CD4-positive, alpha-beta memory T cell (primary cell): ENCODE measurements at places on chromosomes 2 and 18.

DNA sequence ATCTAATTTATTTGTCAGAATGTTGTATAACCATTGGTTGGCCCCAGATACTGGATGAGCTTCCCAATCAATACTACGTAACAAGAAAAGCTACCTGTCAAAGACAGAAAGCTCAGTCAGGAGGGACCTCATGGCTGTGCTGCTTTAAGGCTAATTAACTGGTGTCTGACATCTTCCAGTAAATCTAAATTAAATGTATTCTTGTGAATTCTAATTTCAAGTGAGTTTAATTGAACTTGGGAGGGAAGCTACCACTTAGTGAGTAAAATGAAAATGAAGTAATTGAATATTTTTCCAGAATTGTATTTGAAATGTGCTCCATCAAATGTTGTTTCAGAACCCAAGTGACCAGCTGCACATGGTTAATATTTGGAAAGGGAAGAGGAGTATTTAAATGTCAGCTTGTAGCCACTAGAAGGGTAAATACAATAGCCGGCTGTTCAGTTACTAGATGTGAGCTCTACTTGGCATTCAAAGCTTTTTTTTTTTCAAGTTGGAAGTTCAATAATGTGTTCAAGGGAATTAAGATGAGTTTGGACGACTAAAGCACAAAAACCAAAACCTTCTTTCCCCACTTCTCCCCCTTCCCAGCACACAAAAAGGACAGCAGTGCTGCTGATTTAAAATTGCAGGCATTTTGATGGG, 62.0 kb downstream of the GPR39 start:
- DNase-seq, result no peak

GRCh38 chr2:55235724-55236538, 3.4 kb downstream of the RPS27A start:
- no peak for DNase-seq

DNA sequence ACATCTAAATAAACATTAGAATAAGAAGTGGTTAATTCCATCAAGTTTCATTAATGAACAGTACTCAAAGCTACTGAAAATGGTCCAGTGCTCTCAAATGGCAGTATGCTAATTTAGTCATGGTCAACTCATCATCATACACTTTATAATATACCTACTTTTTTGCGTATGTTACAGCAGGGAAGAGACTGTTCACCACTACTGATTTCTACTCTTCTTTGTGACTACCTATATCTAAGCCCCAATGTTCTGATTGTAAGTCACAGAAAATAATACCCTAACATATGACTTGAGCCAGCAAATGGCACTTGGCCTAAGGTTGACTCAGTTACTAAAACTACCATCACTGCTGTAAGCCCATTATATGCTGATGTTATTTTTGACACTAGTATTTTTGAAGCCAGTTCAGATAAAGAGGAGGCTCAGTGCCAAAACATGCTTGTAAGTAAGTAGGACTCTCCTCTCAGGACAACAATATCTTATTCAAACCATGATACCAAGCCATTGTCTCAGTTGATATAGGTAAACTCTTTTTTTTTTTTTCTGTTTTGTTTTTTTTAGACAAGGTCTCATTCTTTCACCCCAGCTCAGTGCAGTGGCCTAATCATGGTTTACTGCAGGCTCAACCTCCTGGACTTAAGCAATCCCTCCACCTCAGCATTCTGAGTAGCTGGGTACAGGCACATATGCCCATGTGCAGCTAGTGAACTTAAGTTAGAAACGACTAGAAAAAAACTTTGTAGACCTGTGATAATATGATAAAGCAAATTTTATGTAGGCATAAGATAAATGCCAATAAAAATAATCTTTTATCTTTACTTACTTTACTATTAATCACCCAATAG, 266.9 kb downstream of the ZNF385B start:
- DNase-seq, result no peak

- no peak for DNase-seq
Measured at GRCh38 chr2:207362716-207363115, 167.0 kb upstream of the CREB1 start.

- no peak for DNase-seq
Measured at GRCh38 chr2:100833331-100833730, 13.4 kb downstream of the NPAS2 start.

- no peak for DNase-seq
Measured at GRCh38 chr18:46883180-46883579, 34.1 kb downstream of the PIAS2 start.

GRCh38 chr2:201968050-201968449, 65.6 kb upstream of the FZD7 start:
- no peak for DNase-seq

DNA sequence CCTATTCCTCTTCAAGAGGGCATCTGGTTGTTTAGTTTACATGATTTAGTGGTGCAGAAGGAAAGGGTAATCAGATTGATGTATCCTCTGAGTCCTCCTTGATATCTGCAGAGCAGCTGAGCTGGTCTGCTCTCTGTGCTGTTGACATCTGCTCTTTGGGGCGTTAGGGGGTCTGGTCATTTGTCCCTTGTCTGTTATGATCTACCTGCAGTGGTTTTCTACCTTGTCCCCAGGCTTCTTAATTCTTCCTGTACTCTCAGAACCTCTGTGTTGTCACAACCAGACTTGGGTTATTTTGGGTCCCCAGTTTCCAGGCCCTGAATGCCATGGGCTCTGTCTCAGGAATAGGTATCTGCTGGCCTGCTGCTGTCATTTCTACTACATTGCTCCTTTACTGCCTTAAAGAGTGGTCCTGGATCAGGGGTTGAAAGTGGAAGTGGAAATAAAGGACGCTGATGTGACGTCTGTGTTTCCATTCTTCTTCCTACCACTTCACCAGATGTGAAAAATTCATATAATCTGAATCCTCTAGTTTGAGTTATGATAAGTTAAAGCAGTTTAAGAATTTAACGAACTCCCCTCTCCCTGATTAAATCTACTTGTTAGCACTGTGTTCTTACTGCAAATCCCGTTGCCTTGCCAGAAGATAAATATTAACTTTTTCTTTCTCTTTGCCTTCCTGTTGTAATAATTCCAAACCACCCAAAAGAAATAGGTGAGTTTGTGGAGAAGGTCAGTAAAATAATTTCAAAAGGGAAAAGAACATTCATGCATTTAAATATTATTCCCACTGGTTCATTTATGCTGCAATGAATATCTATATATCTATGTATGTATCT, 16.6 kb upstream of the CPS1 start:
- no peak for DNase-seq

GRCh38 chr2:153388246-153388645, 90.3 kb downstream of the RPRM start:
- DNase-seq, result no peak

DNA sequence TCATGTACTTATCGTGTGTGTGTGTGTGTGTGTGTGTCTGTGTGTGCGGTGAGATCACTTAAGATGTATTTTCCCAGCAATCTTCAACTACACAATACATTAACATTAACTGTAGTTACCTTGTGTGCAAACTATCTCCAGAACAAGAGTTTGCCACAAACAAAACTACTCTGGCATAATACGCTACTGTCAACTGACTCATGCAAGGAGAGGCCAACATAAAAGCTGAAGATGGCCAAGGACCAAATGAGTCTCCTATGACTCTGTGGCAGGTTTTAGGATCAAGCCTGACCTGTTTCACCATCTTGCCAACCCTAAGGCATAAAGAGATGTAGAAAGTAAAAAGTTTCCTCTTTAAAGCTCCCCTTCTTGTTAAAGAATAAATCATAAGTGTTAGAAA, 20.1 kb downstream of the CYB5A start:
- DNase-seq, result no peak

GRCh38 chr2:111208639-111209038, 87.9 kb downstream of the BCL2L11 start:
- no peak for DNase-seq

DNA sequence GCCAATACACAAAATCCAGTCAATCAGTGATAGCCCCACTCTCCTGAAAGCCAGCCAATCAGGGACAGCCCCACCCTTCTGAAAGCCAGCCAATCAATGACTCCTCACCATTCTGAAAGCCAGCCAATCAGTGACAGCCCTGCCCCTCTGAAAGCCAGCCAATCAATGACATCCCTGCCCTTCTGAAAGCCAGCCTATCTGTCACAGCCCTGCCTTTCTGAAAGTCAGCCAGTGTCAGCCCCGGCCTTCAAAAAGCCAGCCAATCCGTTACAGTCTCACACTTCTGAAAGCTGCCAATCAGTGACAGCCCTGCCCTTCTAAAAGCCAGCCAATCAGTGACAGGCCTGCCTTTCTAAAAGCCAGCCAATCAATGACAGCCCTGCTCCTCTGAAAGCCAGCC, 95.9 kb upstream of the HDAC4 start:
- no peak for DNase-seq

GRCh38 chr2:220499225-220499624, 871.8 kb downstream of the SLC4A3 start:
- no peak for DNase-seq

GRCh38 chr2:1680222-1681016, 63.9 kb downstream of the PXDN start:
- DNase-seq, result no peak

DNA sequence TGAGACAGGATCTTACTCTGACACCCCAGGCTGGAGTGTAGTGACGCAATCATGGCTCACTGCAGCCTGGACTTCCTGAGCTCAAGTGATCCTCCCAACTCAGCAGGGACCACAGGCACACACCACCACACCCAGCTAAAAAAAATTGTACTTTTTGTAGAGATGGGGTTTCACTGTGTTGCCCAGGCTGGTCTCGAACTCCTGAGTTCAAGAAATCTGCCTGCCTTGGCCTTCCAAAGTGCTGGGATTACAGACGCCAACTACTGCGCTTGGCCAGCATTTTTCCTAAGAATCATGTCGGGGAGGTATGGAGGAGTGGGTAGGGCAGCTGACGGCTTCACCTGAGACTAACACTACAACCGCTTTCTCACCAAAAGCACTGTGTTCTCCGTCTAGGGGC, 50.4 kb downstream of the CYP26B1 start:
- DNase-seq, result no peak

- DNase-seq, result no peak
Measured at GRCh38 chr2:137959166-137959565, 5.1 kb upstream of the HNMT start.

DNA sequence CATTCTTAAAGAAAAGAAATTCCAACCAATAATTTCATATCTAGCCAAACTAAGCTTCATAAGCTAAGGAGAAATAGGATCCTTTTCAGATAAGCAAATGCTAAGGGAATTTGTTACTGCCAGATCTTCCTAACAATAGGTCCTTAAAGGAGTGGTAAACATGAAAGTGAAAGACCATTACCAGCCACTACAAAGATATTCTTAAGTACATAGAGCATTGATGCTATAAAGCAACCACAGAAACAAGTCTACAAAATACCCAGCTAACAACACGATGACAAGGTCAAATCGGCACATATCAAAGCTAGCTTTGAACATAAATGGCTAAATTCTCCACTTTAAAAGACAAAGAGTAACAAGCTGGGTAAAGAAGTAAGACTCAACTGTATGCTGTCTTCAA, 188.9 kb upstream of the RPRM start:
- no peak for DNase-seq

GRCh38 chr18:46469186-46469915, 187.7 kb downstream of the LOXHD1 start:
- DNase-seq, result no peak

- DNase-seq, result no peak
Measured at GRCh38 chr2:150598383-150598782, 110.9 kb upstream of the RND3 start.

- no peak for DNase-seq
Measured at GRCh38 chr2:42353792-42354429, 7.1 kb downstream of the COX7A2L start.

DNA sequence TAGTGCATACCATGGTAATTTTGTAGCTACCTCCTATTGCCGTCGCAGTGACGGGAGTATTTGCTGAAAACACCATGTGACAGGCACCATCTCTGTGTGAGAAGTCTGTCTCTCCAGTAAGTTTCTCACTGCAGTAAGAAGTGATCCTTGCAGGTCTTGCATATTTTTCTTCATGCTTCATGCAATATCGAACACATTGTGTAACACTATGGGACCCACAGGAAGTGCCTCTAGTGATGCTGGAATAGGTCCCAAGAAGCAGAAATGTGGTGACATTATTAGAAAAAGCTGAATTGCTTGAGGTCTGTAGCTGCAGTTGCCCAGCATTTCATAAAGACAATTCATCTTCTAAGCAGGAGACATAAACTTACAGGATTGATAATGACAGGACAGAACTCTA, 167.6 kb downstream of the DCDC2C start:
- no peak for DNase-seq

GRCh38 chr2:28336982-28337627, 55.6 kb upstream of the FOSL2 start:
- DNase-seq, result no peak

DNA sequence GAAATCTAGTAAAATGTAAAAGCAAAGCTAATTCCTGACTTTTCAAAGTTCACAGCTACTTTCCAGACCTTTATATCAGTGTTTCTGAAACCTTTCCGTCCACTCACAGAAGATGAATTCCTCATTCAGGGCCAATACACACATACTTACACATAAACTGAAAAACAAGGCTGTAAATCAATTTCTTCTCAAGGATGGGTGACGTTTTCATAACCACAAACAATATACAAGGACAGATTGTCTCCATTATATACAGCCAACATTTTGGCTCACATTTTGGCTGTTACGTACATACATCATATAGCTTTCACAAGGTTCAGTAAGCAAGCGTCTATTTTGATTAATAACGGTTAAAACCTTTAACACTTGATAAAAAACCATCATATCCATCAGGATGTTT, 1.4 kb downstream of the RPRD1A start:
- DNase-seq, result no peak

DNA sequence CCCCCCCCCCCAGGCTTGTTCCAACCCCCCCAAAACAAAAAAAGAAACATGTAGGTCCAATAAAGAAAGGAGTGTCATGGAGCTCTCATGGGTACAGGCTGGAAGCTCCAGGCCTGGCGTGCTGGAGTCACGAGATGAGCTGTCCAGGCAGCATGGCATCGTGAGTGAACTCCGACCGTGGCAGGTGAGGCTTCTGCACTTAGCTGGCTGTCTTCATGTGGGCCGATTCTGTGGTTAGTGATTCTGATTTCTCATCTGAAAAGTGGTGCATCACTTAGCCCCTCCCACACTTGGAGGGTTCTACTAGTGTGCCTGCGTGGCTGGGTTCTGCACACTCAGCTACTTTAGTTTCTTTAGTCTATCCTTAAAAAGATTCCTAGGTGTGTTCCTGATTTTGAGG, 126.4 kb upstream of the MGAT5 start:
- peak; percentile 32 for DNase-seq

GRCh38 chr2:223909001-223909741, 36.0 kb downstream of the WDFY1 start:
- DNase-seq, result no peak
